Mesothelial cell of epicardium (in vitro differentiated cells): ENCODE measurements at places on chromosomes 4 and X. TPM values are rescaled to one million over a fixed set of nuclear protein-coding genes. Genes with fewer than 3 reads are reported as not detected.

GRCh38 chrX:48996969-48997368 is 5.1 kb downstream of the GRIPAP1 start:
- DNase-seq, result no peak

- DNase-seq, result no peak
These were observed 450.3 kb downstream of the RAPGEF2 start for GRCh38 chr4:159552979-159553768.

GPR34 gene
- total RNA-seq, result not detected in 3 replicates

SSX4B gene
- not detected in 3 replicates for total RNA-seq
